MCF 10A (cell line): ENCODE measurements at places on chromosomes 7 and 10. TPM values are rescaled to one million over a fixed set of nuclear protein-coding genes. Genes with fewer than 3 reads are reported as not detected.

Gene DOCK1
- total RNA-seq = 40.0 and 42.4 TPM in 2 replicates

DNA sequence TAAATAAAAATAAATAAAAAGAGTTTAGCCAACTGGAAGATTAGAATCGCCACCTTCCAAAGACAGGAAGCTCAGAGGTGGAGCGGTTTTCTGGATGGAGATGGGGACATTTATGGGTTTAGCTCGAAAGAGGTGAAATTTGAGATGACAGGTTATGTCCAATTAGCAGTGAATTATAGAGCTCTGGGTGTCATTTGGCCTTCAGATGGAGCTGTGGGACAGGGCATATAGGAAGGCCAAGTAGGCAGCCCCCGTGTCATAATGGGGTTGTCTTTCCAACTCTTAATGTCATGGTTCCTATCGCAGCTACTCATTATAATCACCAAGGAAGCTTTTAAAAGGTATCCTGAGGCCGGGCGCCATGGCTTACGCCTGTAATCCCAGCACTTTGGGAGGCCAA lies 21.0 kb upstream of the EEPD1 start:
- DNase-seq = no peak

- DNase-seq = peak; percentile 94
Measured at GRCh38 chr10:74189999-74190421, 39.0 kb downstream of the ADK start.

Gene CRPPA
- total RNA-seq = 0.81 and 1.1 TPM in 2 replicates

Gene AGBL3
- 1.1 and 1.8 TPM in 2 replicates for total RNA-seq

DNA sequence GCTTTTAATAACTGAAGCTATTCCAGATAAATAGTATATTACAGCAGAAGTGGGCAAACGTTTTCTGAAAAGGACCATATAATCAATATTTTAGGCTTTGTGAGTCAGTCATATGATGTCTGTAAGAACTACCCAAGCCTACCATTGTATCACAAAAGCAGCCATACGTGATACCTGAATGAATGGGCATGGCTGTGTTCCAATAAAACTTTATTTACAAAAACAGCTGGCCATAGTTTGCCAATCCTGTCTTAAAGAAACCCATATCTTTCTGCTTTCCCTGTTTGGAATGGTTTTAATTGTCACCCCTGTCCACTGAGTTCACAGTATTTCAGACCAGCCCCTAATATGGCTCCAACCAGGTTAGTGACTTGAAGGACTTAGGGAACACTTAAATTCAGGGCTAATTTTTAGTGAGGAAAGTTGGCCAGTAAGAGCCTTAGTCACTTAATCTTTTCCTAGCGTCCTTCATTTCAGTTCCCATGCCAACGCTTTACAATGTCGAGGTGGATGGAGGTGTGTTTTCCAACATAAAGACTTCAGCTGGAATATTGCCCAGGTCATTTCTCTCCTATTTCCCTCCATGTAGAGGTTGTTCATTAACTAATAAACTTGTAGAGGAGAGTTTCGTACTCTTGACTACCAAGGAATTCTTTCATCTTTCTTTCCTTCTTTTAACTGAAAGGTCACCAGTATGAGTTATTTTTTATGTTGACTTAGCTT lies 184.5 kb downstream of the TRIL start:
- no peak for DNase-seq
